A549 treated with Hydrocortisone at 1 μM for 4 hours (cell line): ENCODE measurements at places on chromosomes 6 and 20. TPM values are rescaled to one million over a fixed set of nuclear protein-coding genes. Genes with fewer than 3 reads are reported as not detected.

The CRISP2 gene
- total RNA-seq: not detected in 5 replicates

The KIAA0408 gene
- total RNA-seq: 5.3 to 7.5 TPM (median 5.6 TPM) in 5 replicates

The KIF25 gene
- 0.03 to 0.14 TPM (median 0.09 TPM) in 4 of 5 replicates, not detected in the other for total RNA-seq

The POPDC3 gene
- 21.9 to 23.9 TPM (median 23.1 TPM) in 5 replicates for total RNA-seq

The COL9A1 gene
- total RNA-seq: not detected in 5 replicates

The ASIP gene
- total RNA-seq: not detected in 5 replicates

The BHLHE23 gene
- total RNA-seq: not detected in 5 replicates

The PPP1R14C gene
- 2.4 to 3.4 TPM (median 2.8 TPM) in 5 replicates for total RNA-seq

The ITPA gene
- total RNA-seq: 129 to 141 TPM (median 133 TPM) in 5 replicates

The LPIN3 gene
- total RNA-seq: 10.9 to 14.4 TPM (median 13.7 TPM) in 5 replicates

The KCNK5 gene
- 1.0 to 1.5 TPM (median 1.2 TPM) in 5 replicates for total RNA-seq

The DDX43 gene
- total RNA-seq: 0.05 TPM in 1 of 5 replicates, not detected in the others

The BACH2 gene
- total RNA-seq: 0.53 to 1.6 TPM (median 0.70 TPM) in 5 replicates

The TNF gene
- total RNA-seq: 0.08 to 0.12 TPM in 2 of 5 replicates, not detected in the others

The OTOR gene
- total RNA-seq: not detected in 5 replicates

The BNIP5 gene
- 0.02 to 0.05 TPM (median 0.03 TPM) in 4 of 5 replicates, not detected in the other for total RNA-seq

The SPATA25 gene
- 0.26 to 0.86 TPM (median 0.52 TPM) in 5 replicates for total RNA-seq

The PI16 gene
- total RNA-seq: not detected in 5 replicates

The CLVS2 gene
- 0.08 to 0.26 TPM (median 0.17 TPM) in 5 replicates for total RNA-seq

The NRN1 gene
- 0.38 to 1.0 TPM (median 0.60 TPM) in 5 replicates for total RNA-seq

The ELOVL2 gene
- total RNA-seq: 5.3 to 6.9 TPM (median 6.5 TPM) in 5 replicates

The RBPJL gene
- total RNA-seq: not detected in 5 replicates

The RCAN2 gene
- total RNA-seq: not detected in 5 replicates
